ENCODE measurements at places on chromosomes 3 and 15. TPM values are rescaled to one million over a fixed set of nuclear protein-coding genes. Genes with fewer than 3 reads are reported as not detected.

- DNase-seq, result no peak
These were observed 13.9 kb downstream of the NLGN1 start for GRCh38 chr3:173411375-173411973.

- DNase-seq, result no peak
These were observed 5.6 kb downstream of the SLC25A38 start for GRCh38 chr3:39388741-39389248.

- DNase-seq, result no peak
These were observed 161.1 kb upstream of the ANKRD28 start for GRCh38 chr3:15958692-15959433.

GRCh38 chr3:64872345-64872744 is 184.5 kb upstream of the ADAMTS9 start:
- DNase-seq, result no peak

GRCh38 chr15:92165001-92165346 is 228.7 kb upstream of the ST8SIA2 start:
- no peak for DNase-seq

- DNase-seq, result no peak
These were observed 110.4 kb downstream of the C3orf70 start for GRCh38 chr3:185042312-185043050.

DNA sequence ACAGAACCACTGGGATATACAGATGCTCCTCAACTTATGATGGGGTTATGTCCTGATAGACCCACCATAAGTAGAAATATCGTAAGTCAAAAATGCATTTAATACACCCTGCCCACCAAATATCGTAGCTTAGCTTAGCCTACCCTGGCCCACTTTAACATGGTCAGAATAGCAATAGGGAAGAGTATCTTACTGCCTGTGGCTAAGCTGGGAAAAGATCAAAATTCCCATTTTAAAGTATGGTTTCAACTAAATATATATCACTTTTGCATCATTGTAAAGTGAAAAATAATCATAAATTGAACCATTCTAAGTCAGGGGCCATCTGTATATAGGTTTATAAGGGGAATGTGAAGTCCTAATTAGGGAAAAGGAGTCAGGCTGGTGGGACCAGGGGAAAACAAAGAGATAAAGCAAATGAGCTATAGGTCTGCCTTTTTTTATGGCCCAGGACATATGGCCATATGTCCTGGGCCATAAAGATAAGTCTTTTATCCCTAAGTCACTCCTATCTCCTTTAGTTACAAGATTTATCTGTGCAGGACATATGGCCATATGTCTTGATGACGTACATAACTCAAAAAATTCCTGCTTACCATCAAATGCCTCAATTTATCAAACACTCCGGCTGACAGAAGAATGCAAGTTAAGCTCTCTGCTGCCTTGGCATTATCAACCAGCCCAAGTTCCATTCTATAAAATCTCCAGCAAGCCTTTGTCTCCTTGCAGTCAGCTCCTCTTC is 11.2 kb downstream of the RTP3 start:
- DNase-seq, result no peak

- DNase-seq, result no peak
These were observed 7.7 kb downstream of the RYK start for GRCh38 chr3:134242649-134243617.

GRCh38 chr3:56761887-56762651 is 39.7 kb downstream of the ARHGEF3 start:
- no peak for DNase-seq

DNA sequence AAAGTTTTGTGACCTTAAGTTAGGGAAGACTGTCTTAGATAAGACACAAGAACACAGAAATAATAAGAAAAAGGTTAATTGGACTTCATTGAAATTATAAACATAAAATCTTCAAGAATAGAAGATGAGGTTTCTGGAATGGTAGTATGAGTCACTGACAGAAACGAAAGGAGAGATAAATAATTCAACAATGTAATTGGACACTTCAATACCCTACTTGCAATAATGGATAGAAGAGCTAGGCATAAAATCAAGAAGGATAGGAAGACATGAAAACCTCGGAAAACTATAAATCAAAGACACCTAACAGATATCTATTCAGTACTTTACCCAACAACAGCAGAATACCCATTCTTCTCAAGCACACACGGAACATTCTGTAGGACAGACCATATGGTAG is 15.9 kb upstream of the MFSD1 start:
- no peak for DNase-seq

DNA sequence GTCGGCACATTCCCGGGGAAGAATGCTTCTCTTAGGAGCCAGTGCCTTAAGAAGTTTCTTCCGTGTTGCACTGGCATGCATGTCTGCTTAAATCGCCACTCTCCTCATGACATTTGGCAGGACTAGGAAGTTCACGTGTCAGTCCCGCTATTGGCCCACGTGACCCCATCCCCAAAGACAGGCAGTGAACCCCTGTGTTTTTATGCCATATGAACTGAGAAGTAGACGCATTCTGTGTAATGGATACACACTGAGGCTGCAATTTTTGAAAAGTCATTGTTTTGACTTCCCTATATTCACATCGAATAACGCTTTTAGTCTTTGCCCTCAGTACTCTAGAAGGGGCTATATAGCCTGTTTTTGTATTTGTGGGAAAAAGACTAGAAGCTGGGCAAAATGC is 125.6 kb upstream of the TBL1XR1 start:
- DNase-seq, result no peak

GRCh38 chr3:171516765-171517164 is 56.6 kb upstream of the TNIK start:
- DNase-seq, result no peak

DNA sequence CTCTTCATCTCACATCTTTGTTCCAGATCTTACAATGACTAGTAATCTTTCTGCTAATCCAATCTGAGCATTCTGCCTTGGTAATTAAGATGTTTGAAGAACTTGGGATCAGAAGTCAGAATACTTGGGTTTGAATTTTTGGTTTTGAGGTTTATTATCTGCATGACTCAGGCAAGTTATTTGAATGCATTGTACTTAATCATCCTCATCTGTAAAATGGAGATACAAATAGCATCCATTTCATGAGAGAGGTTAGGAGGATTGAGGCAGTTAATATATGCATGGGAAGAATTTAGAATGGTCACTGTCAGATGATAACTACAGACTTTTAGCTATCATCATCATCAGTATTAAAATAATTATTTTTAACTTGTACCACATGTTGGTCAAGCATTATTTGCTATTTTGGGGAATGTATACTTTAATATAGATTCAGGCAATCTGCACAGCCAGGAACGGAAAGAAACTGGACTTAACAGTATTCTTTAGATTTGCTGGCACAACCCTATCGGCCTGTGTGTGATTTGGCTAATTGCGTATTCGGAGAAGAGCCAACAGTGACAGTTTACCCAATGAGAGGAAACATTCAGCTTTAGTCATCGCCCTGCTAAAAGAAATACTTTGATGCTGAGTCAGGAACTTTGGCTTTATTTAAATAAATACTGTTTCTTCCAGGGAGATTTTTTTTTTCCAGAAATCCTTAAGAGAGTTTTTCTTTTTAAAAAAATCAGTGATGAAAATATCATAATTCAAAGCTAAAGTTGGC is 600.0 kb downstream of the ROBO1 start:
- no peak for DNase-seq

DNA sequence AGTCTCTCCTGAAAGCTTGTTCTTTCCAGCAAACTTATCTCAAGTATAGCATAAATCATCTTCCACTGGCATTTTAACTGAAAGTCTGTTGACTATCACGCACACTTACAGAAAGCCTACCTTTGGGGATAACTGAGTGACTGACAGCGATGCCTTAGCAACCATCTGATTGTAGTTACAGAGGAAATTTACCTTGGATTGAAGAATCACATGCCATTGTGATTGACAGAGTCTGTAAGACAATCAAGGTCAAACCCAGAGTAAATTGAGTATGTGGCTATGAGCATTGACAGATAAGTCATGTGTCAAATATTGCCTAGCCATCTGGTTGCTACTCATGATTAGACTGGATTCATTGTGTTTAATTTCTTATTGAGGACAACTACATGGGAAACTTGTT is 82.0 kb downstream of the CNTN4 start:
- DNase-seq, result no peak

GRCh38 chr15:31346367-31347066 is 19.9 kb downstream of the KLF13 start:
- DNase-seq, result no peak

DNA sequence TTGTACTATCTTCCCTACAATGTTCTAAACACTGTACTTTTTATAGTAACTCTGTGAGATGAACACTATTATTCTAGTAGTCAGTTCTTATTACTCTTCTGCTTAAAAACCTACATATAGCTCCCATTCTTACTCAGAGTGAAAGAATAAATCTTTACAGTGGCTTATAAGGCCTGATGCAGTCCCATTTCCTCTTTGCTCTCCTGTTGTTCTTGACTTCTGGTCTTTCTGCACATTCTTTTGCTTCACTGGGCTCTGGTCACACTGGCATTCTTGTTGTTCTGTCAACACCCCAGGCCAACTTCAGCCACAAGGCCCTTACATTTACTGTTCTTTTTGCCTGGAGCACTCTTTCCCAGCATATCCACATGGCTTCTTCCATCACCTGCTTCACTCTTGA is 58.2 kb upstream of the TP63 start:
- DNase-seq, result no peak

- no peak for DNase-seq
These were observed 143.5 kb downstream of the ADAM10 start for GRCh38 chr15:58605931-58606530.

- DNase-seq, result no peak
These were observed 659 bp upstream of the ARRDC4 start for GRCh38 chr15:97959724-97960363.

- no peak for DNase-seq
These were observed 182.6 kb upstream of the ROPN1 start for GRCh38 chr3:124174476-124174875.

DNA sequence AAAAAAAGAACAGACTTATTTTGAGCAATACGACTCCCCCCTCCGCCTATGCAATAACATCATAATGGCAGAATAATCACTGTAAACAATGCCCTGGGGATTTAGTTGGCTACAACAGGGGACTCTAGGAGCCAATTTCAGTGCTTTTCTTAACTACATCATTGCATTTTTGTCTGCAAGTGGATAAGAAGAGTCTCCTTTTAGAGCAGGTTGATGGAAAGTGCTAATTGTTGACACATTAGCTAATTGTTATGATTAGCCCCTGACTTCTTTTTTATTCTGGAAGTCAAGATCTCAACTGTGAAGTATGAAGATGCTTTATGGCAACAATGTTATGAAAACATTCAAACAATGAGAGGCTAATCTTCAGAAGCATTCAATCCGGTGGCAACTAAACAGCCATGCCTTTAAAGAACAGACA is 121.2 kb downstream of the MECOM start:
- no peak for DNase-seq

GRCh38 chr3:72113564-72113963 is 328.6 kb upstream of the PROK2 start:
- no peak for DNase-seq

- no peak for DNase-seq
These were observed 8.4 kb downstream of the GATA2 start for GRCh38 chr3:128484404-128485281.

GRCh38 chr3:188154809-188155574 is 1.0 kb downstream of the LPP start:
- DNase-seq, result no peak

GRCh38 chr3:13171704-13172643 is 98.7 kb upstream of the IQSEC1 start:
- DNase-seq, result no peak

DNA sequence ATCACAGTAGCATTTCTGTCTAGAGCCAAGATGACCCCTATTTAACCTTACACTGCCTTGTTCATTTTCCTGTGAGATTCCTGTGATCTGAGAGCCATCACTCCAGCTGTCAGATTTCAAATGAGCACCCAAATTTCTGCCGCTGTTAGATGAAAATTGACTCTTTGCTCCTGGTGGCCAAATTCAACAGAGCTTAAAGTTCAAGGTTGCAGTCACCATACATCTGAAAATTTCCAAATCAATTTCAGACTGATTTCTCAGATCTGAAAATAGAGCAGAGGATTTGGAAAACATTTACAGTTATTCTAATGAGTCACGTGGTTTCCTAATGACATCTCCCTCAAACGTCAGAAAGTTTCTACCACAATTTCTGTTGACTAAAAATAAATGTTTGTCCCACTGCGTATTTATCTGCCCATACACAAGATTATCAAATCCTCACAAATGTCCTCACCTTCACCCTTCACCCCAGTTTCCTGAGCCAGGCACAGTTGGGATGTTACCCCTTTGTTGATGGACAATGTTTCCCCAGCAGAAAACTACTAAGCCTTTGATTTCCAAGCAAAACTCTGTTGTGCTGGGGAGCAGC is 16.4 kb downstream of the HDC start:
- no peak for DNase-seq

- DNase-seq, result no peak
These were observed 213.8 kb downstream of the ARRDC4 start for GRCh38 chr15:98174286-98174685.

- no peak for DNase-seq
These were observed 138.5 kb upstream of the ANKRD28 start for GRCh38 chr3:15936312-15936711.

DNA sequence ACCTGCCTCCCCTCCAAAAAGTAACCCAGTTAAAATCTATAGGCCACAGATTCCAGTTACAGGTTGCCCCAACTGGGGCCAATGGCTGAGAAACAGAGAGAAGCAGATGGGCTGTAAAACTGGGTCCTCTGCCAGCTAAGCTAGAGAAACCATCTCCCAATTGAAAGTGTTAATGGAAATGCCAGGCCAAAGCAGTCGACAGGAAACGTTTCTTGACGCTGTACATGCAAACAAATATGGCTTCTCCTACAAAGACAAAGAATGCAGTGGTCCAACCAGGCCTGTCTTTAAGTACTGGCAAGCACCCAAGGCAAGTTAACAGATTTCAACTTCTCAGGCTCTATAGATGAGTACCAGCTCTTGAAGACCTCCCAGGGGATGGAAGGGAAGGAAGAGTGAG is 71.3 kb downstream of the MAGI1 start:
- DNase-seq, result no peak

DNA sequence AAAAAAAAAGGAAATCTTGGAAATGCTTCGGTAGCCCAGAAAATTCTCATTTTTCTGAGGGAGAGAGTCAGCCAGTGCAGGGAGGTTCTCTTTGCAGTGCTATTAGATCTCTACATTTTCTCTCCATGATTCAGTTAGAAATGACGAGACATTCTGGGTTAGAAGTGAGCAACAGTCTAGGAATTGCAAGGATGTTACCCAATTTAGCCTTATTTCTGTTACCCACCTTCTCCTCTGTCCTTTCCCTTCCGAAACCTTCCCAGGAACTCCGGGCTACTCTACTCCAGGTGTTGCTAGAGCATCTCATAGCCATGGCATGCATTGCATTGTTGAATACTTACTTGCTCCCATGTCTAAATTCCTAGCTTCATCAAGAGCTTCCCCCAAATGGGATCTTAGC is 106.8 kb downstream of the EDEM1 start:
- DNase-seq, result no peak

Gene GOLGA8T
- total RNA-seq, result not detected

Gene RRP9
- 15.2 TPM for total RNA-seq

Gene PLCL2
- 67.1 TPM for total RNA-seq

Gene COL8A1
- total RNA-seq, result not detected

Gene GPR156
- total RNA-seq, result not detected

Gene BTLA
- 22.9 TPM for total RNA-seq

Gene MINAR1
- 0.30 TPM for total RNA-seq

Gene ANKRD63
- not detected for total RNA-seq

Gene MGLL
- 4.8 TPM for total RNA-seq

Gene IFT122
- total RNA-seq, result 21.8 TPM

Gene PDHB
- total RNA-seq, result 58.6 TPM

Gene TMOD2
- total RNA-seq, result 20.0 TPM

Gene FBXW12
- total RNA-seq, result not detected

Gene PYGO1
- not detected for total RNA-seq

Gene LAMB2
- total RNA-seq, result 1.1 TPM

Gene EIF5A2
- total RNA-seq, result 12.2 TPM

Gene SNX22
- total RNA-seq, result 0.33 TPM

Gene LEKR1
- total RNA-seq, result 2.1 TPM

Gene RBPMS2
- not detected for total RNA-seq

All from CD4-positive, alpha-beta memory T cell (primary cell).